ENCODE measurements at places on chromosomes 1 and 21. TPM values are rescaled to one million over a fixed set of nuclear protein-coding genes. Genes with fewer than 3 reads are reported as not detected.
A peak's percentile ranks its signal among the peaks of the same experiment; 100 is the strongest.

- no peak for DNase-seq
Measured at GRCh38 chr1:65490231-65491009, 70.0 kb downstream of the LEPR start.

- DNase-seq: no peak
Measured at GRCh38 chr21:45209685-45210284, 77.9 kb downstream of the POFUT2 start.

DNA sequence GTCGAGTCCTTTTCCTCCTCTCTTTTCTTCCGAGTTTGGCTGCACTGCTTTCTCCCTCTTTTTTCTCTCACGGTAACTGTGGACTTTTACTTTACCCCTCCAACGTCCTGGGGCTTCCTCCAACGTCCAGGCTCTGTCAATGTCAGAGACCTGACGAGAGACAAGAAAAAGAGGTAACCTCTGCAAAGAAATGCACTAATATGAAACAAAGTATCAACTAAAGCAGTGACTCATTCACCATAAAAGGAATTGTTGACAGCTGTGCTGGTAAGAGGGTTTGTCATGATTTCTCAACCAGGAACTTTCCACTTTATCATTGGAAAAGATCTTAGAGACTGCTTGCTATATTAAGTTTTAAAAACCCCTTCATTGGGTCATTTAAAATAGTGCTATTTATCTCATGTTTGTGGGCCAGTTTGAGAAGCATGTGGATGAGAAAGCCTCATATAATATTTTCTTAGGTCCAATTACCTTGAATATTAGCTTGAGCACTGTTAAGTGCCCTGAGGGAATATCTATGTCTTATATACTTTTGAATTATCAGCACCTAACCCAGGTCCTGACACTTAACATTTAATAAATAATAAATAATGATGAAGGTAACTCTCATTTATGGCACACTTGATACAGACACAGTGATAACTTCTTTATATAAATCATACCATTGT is at the start of gene GBP2:
TSS of gene GBP2 (minus strand) at position 202 of the 668 bp plus-strand sequence. CDS start 4,148 bp downstream, outside the sequence.
- peak; percentile 92 for DNase-seq

DNA sequence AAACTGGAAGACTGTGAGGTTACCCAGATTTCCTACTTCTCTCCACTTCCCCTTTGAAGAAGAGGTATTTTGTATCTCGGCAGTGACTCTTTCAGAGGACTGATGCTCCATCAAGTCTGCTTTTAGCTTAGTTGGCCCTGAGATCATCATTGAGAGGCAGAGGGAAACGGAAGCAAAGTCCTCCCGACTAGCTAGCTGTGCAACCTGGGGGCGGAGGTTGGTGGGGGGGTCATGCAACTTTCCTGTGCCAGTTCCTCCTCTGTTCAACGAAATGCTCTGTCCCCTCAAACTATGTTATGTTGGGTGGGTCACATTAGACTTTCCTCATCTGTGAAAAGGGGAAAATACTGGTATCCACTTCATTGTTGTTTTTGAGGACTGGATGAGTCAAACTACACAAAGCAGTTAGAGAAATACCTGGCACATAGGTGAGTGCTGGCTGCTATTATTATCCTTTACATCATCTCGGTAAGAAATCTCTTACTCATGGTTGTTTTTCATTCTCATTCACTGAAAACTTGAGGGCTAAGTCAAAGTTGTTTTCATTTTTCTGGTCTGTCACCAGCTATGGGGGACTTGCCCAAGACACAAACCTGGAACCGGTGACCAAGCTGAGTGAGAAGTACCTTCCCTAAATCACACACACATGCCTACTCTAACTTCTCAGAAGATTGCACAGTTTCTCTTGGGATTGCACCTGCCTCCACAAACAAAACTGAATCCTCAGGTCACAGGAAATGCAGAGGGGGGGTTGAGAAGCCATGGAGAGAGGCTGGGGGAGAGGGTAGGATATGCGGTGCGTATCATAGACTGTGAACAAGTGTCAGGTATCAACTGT is 83.3 kb downstream of the ABCA4 start:
- DNase-seq: no peak

DNA sequence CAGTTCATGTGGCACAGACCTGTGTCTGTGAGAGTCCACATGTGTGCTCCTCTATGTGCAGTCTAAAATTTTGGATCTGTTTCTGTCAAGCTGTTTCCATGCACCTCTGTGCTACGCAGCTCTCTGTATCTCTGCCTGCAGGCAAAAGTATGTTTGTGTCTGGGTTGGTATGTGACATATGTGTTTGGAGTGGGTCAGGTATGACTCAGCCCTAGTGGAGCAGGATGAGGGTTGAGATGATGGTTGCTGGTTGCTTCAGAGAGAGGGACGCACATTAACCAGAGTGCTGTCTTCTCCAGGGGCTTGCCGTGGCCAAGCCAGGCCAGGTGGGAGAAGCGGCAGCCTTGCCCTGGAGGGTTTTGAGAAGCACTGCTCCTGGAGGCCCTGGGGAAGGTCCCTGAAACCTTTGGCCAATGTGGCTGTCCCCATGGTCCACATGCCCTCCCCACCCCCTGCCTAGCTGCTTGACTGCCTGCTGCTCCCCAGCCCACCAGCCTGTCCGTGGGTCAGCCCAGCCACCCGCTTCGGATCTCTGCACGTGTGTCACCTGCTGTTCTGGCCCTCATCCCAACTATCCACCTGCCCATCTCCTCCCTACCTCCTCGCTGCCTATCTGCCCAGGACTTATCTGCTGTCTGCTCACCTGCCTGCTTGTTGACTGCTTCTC is 4.1 kb upstream of the EVA1B start:
- DNase-seq: peak; percentile 60

- no peak for DNase-seq
Measured at GRCh38 chr1:27570784-27571183, 33.2 kb downstream of the AHDC1 start.

- DNase-seq: no peak
Measured at GRCh38 chr1:20324704-20325406, 34.2 kb downstream of the VWA5B1 start.

GRCh38 chr21:29669416-29669815 is 270.4 kb downstream of the GRIK1 start:
- DNase-seq: no peak

DNA sequence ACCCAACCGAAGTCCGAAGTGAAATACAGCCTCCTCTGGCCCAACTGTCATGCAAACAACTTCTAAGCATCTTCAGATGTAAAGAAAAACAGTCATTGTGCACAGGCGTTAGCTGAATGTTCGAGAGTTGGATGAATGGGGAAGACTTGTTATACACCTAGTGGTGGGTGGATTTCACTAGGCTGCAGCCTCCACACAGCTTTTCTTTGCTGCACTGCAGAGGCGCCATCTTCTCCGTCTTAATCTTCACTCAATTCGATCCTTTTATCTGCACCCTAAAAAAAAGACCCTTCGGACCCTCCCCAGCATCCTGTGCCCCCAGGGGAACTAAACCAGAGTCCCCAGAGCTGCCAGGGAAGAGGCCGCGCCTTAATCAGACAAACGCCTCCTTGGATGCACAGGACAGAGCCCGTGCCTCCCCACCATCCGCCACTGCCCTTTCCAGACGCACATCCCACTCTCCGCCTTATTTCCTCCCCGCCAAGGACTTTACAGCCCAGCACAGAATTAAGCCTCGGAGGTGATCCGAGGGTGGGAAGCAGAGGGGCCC is 1.4 kb downstream of the APP start:
- DNase-seq: peak; percentile 70

The CLDN19 gene
- not detected for total RNA-seq

The S1PR1 gene
- total RNA-seq: 6.8 TPM

The FCRL3 gene
- not detected for total RNA-seq

The CATSPER4 gene
- total RNA-seq: not detected

The TSSK3 gene
- not detected for total RNA-seq

All from M059J (cell line).